Activated naive CD8-positive, alpha-beta T cell treated with anti-CD3 and anti-CD28 coated beads for 36 hours (primary cell): ENCODE measurements at places on chromosomes 11 and 22. TPM values are rescaled to one million over a fixed set of nuclear protein-coding genes. Genes with fewer than 3 reads are reported as not detected.

The SLC5A12 gene
- not detected for total RNA-seq

The OR2AG1 gene
- not detected for total RNA-seq

The GLYATL2 gene
- not detected for total RNA-seq

The MPPED2 gene
- total RNA-seq = 0.62 TPM

The FOLR1 gene
- total RNA-seq = not detected

The IL18 gene
- not detected for total RNA-seq

The USP28 gene
- total RNA-seq = 26.2 TPM

The TBX1 gene
- total RNA-seq = not detected

The SLC22A25 gene
- not detected for total RNA-seq

The PAMR1 gene
- not detected for total RNA-seq

The RIMBP3C gene
- 0.06 TPM for total RNA-seq

The GPHA2 gene
- not detected for total RNA-seq

The CHRM1 gene
- not detected for total RNA-seq

The UPK3A gene
- total RNA-seq = not detected

The GRAMD1B gene
- total RNA-seq = 20.3 TPM

The CDC42BPG gene
- 0.54 TPM for total RNA-seq

The MMP1 gene
- total RNA-seq = not detected

The CCDC89 gene
- total RNA-seq = not detected

The KRTAP5-10 gene
- not detected for total RNA-seq

The PDGFB gene
- total RNA-seq = 0.35 TPM

The KRTAP5-1 gene
- total RNA-seq = not detected

The OR52I1 gene
- not detected for total RNA-seq

The BDNF gene
- not detected for total RNA-seq

The MS4A7 gene
- total RNA-seq = not detected

The TRIOBP gene
- 19.7 TPM for total RNA-seq
